Keratinocyte (primary cell): ENCODE measurements at places on chromosomes 2 and 18.

GRCh38 chr2:1738163-1738562, 6.2 kb downstream of the PXDN start:
- no peak for DNase-seq

GRCh38 chr2:203682688-203683130, 23.7 kb upstream of the CD28 start:
- DNase-seq, result no peak

GRCh38 chr2:138239902-138240491, 261.6 kb upstream of the SPOPL start:
- no peak for DNase-seq

DNA sequence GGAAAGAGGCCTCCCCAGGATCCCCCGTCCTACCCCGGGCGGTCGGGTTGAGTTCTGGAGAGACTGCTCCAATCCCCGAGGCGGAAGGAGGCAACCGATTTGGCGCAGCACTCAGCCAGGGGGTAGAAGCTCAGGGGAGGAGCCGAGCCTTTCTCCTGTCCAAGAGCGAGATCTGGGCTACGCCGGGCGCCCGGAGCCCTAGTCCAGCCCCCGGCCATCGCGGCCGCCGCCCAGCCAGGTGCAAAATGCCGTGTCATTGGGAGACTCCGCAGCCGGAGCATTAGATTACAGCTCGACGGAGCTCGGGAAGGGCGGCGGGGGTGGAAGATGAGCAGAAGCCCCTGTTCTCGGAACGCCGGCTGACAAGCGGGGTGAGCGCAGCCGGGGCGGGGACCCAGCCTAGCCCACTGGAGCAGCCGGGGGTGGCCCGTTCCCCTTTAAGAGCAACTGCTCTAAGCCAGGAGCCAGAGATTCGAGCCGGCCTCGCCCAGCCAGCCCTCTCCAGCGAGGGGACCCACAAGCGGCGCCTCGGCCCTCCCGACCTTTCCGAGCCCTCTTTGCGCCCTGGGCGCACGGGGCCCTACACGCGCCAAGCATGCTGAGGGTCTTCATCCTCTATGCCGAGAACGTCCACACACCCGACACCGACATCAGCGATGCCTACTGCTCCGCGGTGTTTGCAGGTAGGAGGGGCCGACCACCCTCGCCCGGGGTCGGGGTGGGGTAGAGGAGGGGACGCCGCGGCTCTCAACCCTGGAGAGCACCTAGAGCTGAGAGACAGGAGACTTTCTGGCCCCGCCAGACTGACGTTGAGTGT, at the start of gene DYSF:
Gene DYSF, plus strand, starts transcription at position 158 of the 817 bp plus-strand sequence.
- DNase-seq, result no peak

GRCh38 chr18:21012308-21012707, 99.3 kb downstream of the ROCK1 start:
- no peak for DNase-seq

DNA sequence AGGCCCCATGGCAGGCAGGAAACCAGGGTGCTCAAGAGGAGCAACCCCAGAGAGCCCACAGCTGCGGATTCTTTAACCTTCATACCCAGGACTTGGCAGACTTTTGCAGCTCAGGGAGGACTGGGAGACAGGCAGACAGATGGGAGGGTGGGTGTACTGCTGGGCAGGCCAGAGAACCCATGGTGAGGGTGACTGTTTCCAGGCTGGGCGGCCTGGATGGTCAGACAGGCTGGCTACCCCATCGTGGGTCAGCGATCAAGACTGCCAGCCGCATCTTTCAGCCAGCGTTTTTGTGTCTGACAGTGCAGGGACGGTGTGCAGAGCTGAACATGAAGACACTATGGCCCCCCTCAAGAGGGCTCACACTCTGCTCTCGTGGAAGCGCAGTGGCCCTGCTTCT, 82.2 kb downstream of the MARCO start:
- no peak for DNase-seq

- no peak for DNase-seq
Measured at GRCh38 chr2:167965907-167966761, 281.3 kb downstream of the STK39 start.

DNA sequence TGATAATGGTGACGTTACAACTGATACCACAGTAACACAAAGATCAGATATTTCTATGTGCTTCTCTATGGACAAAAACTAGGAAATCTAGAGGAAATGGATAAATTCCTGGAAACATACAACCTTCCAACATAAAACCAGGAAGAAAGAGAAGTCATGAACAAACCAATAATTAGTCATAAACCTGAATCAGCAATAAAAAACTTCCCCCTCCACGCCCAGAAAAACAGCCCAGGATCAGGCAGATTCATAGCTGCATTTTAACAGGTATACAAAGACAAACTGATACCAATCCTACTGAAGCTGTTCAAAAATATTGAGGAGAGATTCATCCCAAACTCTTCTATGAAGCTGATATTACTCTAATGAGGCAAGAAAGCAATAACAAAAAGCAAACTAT, 1535.2 kb upstream of the LRRTM1 start:
- DNase-seq, result no peak

GRCh38 chr2:24886691-24887304, 33.2 kb downstream of the ADCY3 start:
- no peak for DNase-seq
